Liver (tissue), 10 donors: ENCODE measurements at places on chromosomes 3 and 15. TPM values are rescaled to one million over a fixed set of nuclear protein-coding genes. Genes with fewer than 3 reads are reported as not detected.

DNA sequence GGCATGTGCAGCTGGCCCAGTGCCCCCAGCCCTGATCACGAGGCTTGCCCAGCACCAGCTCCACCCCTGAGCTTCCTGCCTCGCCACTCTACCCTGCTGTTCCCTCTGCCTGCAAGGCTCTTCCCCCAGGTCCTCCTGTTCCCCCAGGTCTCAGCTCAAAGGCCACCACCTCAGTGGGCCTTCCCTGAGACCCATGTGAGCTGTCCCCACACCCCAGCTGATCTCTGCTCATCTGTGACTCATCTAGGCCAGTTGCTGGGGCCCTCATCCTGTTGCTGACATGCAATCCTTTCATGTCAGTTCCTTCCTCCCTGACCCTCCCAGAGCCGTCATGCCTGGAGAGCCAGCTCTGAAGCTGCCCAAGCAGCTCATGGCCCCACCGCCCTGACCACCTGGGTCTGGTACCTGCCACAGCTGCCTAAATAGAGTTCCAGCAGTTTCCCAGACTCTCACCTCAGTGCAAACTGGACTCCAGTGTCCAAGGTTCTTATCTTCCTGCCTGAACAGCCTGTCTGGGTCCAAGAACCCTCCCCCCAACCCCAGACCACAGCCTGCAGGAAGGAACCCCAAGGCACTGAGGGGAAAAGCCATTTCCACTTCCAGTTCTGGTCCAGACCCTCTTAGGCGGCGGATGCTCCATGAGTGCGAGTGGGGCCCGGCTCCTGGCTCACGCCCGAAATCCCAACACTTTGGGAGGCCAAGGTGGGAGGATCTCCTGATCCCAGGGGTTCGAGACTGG lies 116.6 kb upstream of the IQSEC1 start:
- no peaks in the 10 kb centered on the region for H3K27me3 ChIP-seq
- no peaks in the 10 kb centered on the region for H3K36me3 ChIP-seq
- no peak overlapping the region for H3K27ac ChIP-seq
- H3K4me1 ChIP-seq = peaks cover 3% of the 10 kb centered on the region

DNA sequence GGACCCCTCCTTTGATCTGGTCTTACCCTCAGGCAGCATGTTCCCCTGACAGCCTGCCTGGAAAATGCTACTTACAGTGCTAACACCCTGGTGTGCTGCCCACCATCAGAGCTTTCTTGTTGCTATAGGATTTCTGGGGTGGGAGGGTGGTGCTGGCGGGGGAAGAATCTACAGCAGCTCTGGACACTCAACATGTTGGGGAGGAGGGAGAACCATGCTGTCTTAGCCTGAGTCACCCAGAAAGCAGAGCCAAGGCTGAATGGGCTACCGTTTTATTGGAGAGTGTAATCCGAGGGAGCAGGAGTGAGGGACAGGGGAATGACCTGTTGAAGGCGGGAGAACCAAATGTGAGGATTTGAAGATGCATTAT lies 45.6 kb downstream of the MFSD1 start:
- DNase-seq = no peak
- H3K36me3 ChIP-seq = no peaks in the 10 kb centered on the region
- no peak overlapping the region for H3K27ac ChIP-seq
- H3K4me3 ChIP-seq = no peak overlapping the region

DNA sequence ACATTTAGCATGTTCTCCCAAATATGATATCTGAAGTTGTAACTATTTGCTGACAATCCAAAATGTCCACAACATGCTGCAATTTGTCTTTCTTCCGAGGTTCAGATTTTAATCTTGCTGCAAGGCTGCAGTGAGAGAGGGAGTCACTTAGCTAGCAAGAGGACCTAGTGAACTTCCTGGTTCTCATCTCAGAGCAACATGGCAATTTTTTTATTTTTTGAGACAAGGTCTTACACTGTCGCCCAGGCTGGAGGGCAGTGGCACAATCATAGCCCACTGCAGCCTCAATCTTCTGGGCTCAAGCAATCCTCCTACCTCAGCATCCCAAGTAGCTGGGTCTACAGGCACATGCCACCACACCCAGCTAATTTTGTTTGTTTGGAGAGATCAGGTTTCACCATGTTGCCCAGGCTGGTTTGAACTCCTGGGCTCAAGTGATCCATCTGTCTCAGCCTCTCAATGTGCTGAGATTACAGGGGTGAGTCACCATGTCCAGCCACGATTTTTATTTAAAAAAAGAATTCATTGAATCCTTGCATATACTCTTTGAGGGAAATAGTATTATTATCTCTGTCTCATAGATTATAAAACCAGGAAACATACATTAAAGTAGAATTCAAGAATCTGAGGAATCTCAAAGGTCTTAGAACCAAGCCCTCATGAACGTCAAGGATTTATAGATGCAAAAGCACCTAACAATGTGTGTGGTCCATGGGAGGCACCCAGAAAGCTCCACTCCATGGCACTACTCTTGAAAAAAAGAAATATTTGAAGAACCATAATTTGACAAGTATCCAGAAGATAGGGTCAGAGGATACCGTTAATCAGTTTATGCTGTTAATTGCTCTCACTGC lies 9.1 kb downstream of the HDC start:
- DNase-seq = peak; percentile 10
- H3K27me3 ChIP-seq = no peaks in the 10 kb centered on the region
- H3K36me3 ChIP-seq = no peaks in the 10 kb centered on the region
- no peak overlapping the region for H3K27ac ChIP-seq

- H3K27ac ChIP-seq = no peak overlapping the region
- no peaks in the 10 kb centered on the region for H3K27me3 ChIP-seq
- no peaks in the 10 kb centered on the region for H3K4me1 ChIP-seq
These were observed 36.3 kb downstream of the NGRN start for GRCh38 chr15:90301707-90302300.

- no peak for DNase-seq
- H3K4me1 ChIP-seq = no peaks in the 10 kb centered on the region
- no peak overlapping the region for H3K27ac ChIP-seq
- no peaks in the 10 kb centered on the region for H3K27me3 ChIP-seq
- H3K36me3 ChIP-seq = peaks cover 6% of the 10 kb centered on the region
These were observed 17.2 kb downstream of the RAD18 start for GRCh38 chr3:8945890-8946600.

- H3K36me3 ChIP-seq = peaks cover 20% of the 10 kb centered on the region
- H3K4me3 ChIP-seq = no peak overlapping the region
- H3K27ac ChIP-seq = peak overlapping the region; percentile 1
- no peaks in the 10 kb centered on the region for H3K27me3 ChIP-seq
- DNase-seq = no peak
These were observed 40.8 kb downstream of the TGFBR2 start for GRCh38 chr3:30646961-30647752.

GRCh38 chr3:185960522-185961288 lies 22.9 kb upstream of the TRA2B start:
- DNase-seq = no peak
- H3K4me3 ChIP-seq = no peak overlapping the region
- H3K27me3 ChIP-seq = no peaks in the 10 kb centered on the region
- no peak overlapping the region for H3K27ac ChIP-seq
- no peaks in the 10 kb centered on the region for H3K4me1 ChIP-seq
- no peaks in the 10 kb centered on the region for H3K36me3 ChIP-seq

GRCh38 chr3:18645619-18646018 lies 220.5 kb upstream of the SATB1 start:
- no peaks in the 10 kb centered on the region for H3K36me3 ChIP-seq
- no peaks in the 10 kb centered on the region for H3K4me1 ChIP-seq
- DNase-seq = no peak
- no peak overlapping the region for H3K27ac ChIP-seq
- H3K4me3 ChIP-seq = no peak overlapping the region

DNA sequence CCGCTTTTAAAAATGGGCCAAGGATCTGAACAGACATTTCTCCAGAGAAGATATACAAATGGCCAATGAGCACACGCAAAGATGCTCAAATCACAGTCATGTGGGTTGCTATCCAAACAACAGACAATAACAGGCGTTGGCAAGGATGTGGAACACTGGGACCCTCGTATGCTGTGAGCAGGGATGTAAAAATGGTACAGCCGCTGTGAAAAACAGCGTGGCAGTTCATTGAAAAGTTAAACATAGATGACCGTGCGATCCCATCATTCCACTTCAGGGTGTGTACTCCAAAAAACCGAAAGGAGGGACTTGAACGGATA lies 6.7 kb upstream of the LRRC15 start:
- H3K36me3 ChIP-seq = no peaks in the 10 kb centered on the region
- H3K27me3 ChIP-seq = peaks cover 2% of the 10 kb centered on the region
- H3K4me3 ChIP-seq = no peak overlapping the region
- H3K27ac ChIP-seq = no peak overlapping the region
- H3K4me1 ChIP-seq = no peaks in the 10 kb centered on the region

Gene EPHA3
- total RNA-seq = 1.6 TPM

Gene CRYGS
- 3.6 TPM for total RNA-seq

Gene ACP3
- 2.1 TPM for total RNA-seq

Gene GRIP2
- total RNA-seq = 0.33 TPM

Gene GOLGA6B
- 1.0 TPM for total RNA-seq
